ENCODE measurements at places on chromosomes 2 and 18.

- H3K4me1 ChIP-seq, result peaks cover 12% of the 10 kb centered on the region
- peak overlapping the region; percentile 78 for H3K27ac ChIP-seq
- H3K4me3 ChIP-seq, result peak overlapping the region; percentile 47
- H3K36me3 ChIP-seq, result peaks cover 11% of the 10 kb centered on the region
- no peaks in the 10 kb centered on the region for H3K27me3 ChIP-seq
Observed at GRCh38 chr2:10042301-10043161, 819 bp upstream of the KLF11 start.

- H3K36me3 ChIP-seq, result no peaks in the 10 kb centered on the region
- no peaks in the 10 kb centered on the region for H3K27me3 ChIP-seq
- no peaks in the 10 kb centered on the region for H3K4me1 ChIP-seq
- no peak for DNase-seq
Observed at GRCh38 chr2:3222636-3223035, 155.0 kb downstream of the EIPR1 start.

- peak overlapping the region; percentile 17 for H3K27ac ChIP-seq
- H3K36me3 ChIP-seq, result no peaks in the 10 kb centered on the region
Observed at GRCh38 chr2:224062481-224063297, 23.6 kb upstream of the SERPINE2 start.

DNA sequence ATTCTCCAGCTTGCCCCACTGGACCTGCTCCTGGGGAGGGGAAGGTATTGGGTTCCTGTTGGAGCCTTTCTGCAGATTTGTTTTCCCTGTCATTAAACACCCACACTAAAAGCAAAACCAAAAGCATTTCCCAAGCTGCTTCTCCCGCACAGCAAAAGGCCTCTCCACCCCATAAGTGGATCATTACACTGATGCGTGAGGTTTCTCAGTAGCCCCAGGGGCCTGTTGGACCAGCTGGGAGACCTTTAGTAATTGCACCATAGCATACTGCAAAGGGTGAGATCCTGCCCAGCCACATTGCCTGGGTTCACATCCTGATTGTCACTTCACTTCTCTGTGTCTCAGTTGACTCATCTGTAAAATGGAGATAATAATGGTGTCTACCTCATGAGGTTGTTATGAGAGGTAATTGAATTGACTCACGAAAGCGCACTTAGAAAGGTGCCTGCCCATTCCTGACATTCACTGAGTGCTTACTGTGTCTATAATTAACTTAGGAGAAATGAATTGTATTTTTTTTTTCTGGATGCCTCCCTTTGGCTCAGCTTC, 43.9 kb downstream of the TOGARAM2 start:
- no peaks in the 10 kb centered on the region for H3K27me3 ChIP-seq
- no peak for DNase-seq
- H3K4me3 ChIP-seq, result no peak overlapping the region

GRCh38 chr18:3593381-3593903, 143.5 kb downstream of the TGIF1 start:
- no peak for DNase-seq
- H3K36me3 ChIP-seq, result no peaks in the 10 kb centered on the region
- H3K4me1 ChIP-seq, result peaks cover 42% of the 10 kb centered on the region
- peak overlapping the region; percentile 50 for H3K4me3 ChIP-seq

Data from large intestine (tissue), 12 donors.